ENCODE measurements at places on chromosomes 16 and 17.

GRCh38 chr16:88697116-88697830 is 8.9 kb downstream of the RNF166 start:
- no peak for DNase-seq

- peak; percentile 41 for DNase-seq
Measured at GRCh38 chr17:74199306-74200092, 4.0 kb upstream of the RPL38 start.

GRCh38 chr16:5216441-5217080 is 119.0 kb upstream of the EEF2KMT start:
- no peak for DNase-seq

- peak; percentile 20 for DNase-seq
Measured at GRCh38 chr17:47225911-47226688, 17.0 kb downstream of the MYL4 start.

- peak; percentile 86 for DNase-seq
Measured at GRCh38 chr17:75632863-75633485, at the start of gene SMIM5. Gene SMIM5, plus strand, starts transcription at chr17:75633434. Its CDS starts 6,768 bp downstream, at chr17:75640202.

GRCh38 chr17:42591411-42591810 is 13.9 kb upstream of the PSMC3IP start:
- no peak for DNase-seq

- no peak for DNase-seq
Measured at GRCh38 chr16:52577130-52577706, 30.3 kb upstream of the TOX3 start.

- no peak for DNase-seq
Measured at GRCh38 chr17:34553907-34554306, 25.5 kb upstream of the TMEM132E start.

- DNase-seq: peak; percentile 50
Measured at GRCh38 chr17:75065562-75066151, 18.6 kb downstream of the KCTD2 start.

DNA sequence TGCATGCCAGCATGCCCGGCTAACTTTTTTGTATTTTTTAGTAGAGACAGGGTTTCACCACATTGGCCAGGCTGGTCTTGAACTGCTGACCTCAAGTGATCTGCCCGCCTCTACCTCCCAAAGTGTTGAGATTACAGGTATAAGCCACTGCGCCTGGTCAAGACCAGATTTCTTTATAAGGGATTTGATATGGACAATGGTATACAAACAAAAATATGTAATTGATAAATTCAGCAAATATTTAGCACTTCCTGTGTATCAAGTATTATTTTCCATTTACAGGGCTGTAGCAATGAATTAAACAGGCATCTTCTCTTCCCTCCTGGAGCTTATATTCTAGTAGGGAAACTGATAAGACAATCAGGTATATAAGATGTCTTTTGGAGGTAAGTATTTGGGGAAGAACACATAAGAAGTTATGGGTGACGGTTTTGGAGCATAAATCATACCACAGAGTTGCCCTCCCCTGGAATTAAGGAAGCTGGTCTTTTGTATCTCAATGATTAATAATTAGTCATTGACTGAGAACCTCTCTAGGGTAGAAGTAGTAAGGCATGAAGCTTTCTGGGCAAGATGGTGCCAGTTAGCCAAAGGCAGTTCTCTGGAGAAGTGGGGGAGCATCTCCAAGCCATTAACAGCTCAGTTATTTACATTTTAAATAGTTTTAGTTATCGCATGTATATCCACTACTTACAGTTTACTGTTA is 35.8 kb downstream of the TANC2 start:
- no peak for DNase-seq

GRCh38 chr17:40023590-40024292 is 8.5 kb downstream of the CSF3 start:
- peak; percentile 62 for DNase-seq

- DNase-seq: no peak
Measured at GRCh38 chr16:47480410-47480809, 19.3 kb downstream of the PHKB start.

DNA sequence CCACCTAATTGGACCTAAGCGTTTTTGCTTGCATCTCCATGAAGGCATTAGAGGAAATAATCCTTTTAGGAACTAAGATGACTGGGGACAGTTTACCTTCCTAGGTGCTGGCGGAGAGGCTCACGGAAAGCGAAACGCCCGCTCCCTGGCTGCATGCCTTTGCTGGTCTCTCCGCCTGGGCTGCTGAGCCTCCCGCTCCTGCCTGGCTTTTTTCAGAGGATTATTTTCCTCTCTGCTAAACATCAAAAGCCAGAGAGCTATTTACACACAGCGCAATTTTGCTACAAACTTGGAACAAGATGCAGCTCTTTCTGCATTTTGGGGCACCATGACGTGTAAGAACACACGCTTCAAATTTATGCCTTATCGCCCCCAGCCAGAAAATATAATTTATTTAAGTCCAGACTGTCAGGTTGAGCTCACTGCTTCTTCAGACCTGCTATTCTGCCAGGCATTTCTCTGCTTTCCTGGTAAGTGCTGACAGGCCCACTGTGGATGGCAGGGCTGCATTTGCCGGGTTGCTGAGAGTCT is 124.4 kb downstream of the SPACA3 start:
- DNase-seq: no peak

- no peak for DNase-seq
Measured at GRCh38 chr16:12113523-12114345, 137.2 kb downstream of the SNX29 start.

- DNase-seq: peak; percentile 57
Measured at GRCh38 chr16:31215287-31216162, 1.4 kb downstream of the PYDC1 start.

GRCh38 chr17:16652252-16652651 is 1.4 kb downstream of the ZNF624 start:
- DNase-seq: no peak

DNA sequence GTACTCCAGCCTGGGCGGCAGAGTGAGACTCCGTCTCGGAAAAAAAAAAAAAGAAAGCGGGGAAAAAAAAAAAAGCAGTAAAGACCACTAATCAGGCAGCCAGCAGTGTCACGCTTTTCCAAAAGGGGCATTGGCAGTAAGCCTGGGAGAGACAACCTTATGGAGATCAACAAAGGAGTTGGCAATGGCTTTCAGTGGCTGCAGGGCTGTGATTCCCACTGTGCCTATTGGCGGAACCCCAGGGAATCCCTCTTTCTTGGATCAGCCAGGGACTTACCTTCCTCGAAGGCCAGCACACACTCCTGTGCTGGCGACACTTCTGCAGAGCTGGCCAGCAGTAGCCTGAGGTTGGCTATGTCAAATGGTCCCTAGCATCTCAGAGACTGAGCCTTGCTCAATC is 43.2 kb upstream of the ZFHX3 start:
- DNase-seq: no peak

DNA sequence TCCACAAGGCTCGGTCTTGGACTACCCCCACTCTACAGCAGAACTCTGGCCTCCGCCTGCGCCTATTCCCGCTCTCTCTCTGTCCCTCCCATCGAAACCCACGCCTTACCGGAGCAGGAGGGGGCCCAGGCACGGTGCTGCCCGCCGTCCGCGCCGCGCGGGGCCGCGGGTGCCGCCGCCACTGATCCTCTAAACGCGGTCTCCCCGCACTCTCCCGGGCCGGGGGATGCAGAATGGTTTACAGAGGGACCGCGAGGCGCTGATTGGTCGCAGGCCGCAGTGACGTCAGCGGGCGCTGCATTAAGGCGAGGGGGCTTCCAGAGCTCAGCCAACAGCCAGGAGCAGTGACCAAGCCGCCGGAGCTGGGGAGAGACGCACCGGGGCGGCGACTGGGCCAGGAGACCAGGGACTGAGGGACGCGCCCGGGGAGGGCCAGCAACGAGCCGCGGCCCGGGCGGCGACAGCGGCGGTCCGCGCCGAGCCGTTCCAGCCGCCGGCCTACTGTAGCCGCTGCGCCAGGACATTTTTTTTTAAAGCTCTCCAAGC is 747 bp upstream of the LHX1 start:
- DNase-seq: no peak

DNA sequence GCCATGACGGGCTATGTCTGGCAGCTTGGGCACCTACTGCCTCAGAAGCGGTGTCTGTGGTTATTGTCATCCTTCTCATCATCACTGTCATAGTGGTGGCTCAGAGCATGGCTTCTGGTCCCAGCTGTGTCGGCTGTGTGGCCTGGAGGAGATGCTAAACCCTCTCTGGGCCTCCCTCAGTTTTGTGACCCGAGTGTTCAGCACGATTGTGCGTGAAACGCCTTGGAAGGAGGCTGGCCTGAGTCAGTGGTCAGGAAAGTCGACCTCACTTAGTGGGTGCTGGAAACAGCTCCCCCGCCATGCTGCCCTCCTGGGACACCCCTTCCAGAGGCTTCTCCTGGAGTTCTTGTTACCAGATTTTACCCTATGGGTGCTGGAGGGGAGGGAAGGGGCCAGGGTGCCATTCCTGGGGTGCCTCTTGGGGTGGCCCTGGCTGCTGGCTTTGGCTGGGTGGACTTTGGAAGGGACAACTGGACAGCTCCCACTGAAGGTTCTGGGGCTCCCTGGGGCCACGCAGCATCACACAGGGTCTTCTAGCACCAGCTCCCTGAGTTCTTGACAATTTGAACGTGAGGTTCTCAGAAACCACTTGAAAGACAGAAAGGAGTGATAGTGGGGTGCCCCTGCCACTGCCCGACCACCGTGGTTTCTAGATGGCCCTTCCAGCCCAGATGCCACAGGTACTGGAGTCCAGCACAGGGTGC is 226.5 kb upstream of the GSE1 start:
- no peak for DNase-seq

DNA sequence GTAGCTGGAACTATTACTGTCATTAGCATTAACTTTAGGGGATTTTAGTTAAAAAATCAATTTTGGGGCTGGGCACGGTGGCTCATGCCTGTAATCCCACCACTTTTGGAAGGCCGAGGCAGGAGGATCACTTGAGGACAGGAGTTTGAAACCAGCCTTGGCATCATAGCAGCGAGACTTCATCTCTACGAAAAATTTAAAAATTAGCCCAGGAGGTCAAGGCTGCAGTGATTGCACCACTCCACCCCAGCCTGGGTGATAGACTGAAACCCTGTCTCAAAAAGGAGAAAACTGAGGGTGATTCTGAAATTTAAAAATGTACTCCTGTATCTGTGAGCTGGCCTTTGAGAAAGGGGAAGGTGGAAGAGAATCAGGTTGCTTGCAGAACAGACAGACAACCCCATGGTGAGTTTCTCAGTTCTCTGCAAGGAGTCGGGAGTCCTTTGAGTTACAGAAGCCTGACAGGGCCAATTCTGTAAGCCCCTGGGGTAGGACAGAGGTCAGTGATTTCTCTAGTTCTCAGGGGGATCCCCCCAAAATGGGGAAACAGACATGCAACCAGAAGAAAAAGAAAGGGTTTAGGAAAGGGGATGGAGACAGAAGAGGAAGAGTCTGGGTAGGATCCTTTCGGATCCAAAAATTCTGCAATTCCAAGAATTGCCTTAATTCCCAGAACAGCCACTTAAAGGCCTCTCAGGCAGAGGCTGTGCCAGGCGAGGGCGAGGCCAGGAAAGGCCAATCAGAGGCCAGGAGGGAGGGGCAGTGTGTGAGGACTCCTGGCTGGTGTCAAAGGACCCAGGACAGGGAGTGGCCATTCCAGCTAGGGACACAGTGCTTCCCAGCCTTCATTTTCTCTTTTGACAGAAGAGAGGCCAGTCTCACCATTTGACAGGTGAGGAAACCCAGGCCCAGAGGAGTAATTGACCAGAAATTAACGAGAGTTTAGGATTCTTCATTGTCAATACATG is 6.7 kb downstream of the NUPR1 start:
- peak; percentile 33 for DNase-seq

GRCh38 chr16:78396673-78397072 is 297.2 kb downstream of the WWOX start:
- no peak for DNase-seq

GRCh38 chr16:57102888-57103851 is 10.8 kb downstream of the CPNE2 start:
- DNase-seq: no peak

DNA sequence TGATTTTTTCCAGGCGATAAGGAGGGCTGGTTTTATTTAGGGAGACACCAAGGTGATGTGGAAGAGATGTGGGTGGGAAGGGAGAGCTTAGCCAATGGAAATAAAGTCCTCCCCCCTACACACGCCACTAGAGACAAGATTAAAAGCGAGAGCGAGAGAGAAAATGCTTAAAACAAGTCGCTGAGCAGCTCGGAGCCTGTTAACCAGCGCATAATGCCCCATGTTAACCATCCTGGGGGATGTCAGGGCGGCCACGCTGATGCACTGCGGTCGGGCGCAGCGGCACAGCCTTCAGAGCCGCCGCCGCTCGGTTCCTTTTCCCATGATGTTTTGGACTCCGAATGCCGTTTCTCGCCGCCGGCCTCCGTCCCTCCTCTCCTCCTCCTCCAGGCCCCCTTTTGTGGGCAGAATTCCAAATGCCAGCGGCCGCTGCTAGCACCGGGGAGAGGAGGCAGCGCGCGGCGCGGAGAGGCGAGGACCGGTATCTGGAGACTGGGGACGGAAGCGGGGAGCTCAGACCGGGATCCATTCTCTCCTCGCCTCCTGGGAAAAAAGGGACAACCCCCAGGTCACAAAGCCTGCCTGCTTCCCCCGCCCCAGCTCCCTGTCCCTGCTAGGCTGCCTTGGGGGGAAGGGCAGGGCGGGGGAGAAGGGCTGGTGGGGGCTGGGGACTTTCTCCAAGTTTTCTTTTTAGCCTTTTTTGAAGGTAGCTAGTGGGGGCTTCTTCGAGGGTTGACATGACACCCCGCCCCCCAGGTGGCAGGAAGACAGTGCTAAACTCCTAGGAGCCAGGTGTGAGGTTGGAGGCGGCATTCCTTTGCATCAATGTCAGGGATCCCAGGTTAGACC is 98.1 kb upstream of the CCL2 start:
- DNase-seq: no peak

DNA sequence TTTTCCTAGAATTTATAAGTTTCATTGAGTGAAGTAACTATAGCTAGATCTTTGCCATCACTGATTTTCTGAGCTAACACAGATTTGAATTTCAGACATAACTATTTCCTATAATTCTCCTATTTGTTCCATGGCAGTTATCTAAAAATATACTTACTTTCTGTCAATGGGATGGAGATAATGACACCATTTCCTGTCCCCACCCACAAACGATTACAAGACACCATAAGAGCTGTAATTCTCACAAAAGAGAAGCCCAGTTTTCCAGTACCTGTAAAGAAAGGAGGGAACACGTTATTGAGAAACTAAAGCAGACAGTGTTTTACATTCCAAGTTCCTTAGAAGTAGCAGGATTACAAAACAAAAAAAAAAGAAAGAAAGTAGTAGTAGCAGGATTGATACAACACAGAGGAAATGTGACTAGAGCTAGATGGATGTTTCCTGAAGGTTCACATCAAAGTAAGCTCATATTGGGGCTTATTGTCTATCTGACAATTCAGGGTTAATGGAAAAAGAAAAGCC is 110.9 kb upstream of the TOB1 start:
- no peak for DNase-seq

DNA sequence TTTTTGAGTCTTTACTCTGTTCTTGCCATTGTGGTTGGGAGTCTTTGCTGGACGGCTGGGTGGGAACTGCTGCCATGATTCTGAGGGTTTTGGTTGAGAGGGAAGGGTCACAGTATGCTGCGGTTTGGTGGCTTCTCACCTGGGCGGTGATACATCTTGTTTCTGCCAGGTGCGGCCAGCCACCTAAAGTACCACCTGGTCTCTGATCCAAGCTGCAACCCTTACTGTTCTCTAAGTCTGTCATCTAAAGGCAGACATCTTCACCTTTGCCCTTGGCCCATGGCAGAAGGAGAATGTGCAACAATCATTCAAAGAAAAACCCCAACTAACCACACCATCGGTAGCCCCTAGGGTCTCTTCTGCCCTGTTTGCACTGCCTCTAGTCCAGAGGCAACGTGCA is 19.6 kb upstream of the MPO start:
- DNase-seq: no peak

Data from fibroblast of mammary gland (primary cell).